Activated CD8-positive, alpha-beta memory T cell treated with anti-CD3 and anti-CD28 coated beads for 1 hour (primary cell): ENCODE measurements at places on chromosomes 12 and 14.

DNA sequence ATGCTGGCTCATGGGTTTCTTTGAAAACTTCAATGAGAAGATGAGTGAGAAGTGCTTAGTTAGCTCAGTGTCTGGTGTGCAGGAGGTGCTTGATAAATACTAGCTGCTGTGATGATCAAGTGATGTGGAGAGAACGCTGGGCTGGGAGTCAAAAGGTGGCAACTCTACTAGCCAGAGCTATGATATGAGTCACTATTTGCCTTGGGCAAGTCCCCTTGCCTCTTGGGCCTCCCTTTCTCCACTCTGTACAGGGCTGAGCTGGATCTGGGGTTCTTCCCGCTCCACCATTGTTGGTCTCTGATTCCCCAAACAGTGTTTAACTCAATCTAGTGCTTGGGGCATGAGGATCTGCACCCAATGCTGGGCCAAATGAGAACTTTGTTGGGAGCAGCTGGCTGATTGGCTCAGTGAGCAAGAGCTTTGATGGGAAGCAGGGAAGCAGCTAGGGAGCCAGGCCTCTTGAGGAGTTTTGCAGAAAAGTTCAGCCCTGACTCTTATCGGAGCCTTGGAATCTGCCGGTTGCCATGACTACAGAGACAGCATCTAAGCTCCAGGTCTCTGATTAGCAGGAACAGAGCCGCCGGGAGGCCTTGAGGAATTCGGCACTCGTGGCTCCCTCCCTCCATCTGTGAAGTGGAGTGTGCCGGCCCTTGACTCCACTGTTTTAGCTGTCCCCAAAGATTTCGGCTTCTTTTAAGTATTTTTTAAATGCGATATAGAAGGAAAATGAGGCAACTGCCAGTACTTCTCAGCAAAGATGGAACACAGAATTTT, 82.1 kb upstream of the HSPB8 start:
- DNase-seq = no peak

DNA sequence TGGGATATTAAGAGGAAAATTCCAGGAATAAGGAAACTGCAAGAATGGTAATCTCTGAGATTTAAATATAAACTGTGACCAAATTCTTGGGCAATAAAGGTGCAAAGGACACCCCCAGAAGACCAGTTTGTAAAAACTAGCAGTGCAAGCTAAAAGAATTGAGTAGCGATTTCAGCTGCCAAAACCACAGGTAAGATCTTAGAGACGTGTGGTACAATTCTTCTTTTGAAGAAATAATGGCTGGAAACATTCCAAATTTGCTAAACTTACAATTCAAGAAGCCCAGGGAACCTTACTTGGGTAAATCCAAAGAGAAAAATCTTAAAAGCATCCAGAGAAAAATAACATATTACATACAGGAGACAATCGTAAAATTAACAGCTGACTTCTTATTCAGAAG, 12.0 kb downstream of the CATSPERB start:
- DNase-seq = no peak

DNA sequence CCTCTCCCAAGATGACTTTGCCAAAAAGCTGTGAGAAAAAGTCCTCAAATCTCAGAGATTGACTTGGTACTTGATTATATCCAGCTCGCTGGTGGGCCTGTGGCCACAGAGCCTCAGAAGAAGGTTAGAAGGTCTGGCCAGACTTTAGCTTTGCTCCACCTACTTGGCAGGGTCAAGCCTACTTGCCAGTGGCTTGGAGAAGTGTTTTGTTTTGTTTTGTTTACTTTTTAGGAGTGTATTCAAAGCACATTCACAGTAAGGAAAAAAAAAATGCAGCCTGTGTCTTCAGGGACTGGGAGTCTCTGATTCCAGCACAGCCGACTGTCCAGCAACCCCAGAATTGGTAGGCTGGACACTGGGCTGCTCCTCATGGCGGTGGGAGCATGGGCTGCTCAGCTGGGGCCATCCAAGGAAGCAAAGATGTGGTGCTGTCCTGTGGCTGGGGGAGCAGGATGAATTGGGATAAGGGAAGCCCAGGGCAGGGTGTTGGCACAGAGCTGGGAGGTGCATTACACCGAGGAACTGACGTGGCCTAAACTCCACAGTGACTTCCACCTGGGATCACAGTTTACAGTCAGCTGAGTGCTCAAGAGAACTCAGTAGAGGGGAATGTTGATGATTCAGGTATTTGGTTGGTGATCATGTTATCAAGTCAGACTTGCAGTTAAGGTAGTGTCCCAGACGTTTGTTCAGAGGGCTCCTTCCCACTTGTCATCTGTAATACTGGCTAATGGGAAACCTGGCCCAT, 73.5 kb downstream of the PPP2R5C start:
- no peak for DNase-seq

DNA sequence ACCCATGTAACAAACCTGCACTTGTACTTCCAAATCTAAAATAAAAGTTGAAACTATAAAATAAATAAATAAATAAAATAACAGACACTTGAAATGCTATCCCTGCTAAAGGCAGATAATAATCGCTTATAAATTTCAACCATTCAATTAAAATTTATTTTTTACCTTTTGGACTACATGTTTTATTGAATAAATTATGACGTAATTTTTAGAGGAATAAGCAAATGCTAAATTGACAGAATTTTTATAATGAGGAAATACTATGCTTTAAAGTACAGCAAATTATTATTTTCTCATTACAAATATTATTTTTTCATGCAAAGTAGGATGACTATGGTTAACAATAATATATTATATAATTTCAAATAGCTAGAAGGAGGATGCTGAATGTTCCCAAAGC, 658.6 kb upstream of the LMO3 start:
- DNase-seq = no peak

DNA sequence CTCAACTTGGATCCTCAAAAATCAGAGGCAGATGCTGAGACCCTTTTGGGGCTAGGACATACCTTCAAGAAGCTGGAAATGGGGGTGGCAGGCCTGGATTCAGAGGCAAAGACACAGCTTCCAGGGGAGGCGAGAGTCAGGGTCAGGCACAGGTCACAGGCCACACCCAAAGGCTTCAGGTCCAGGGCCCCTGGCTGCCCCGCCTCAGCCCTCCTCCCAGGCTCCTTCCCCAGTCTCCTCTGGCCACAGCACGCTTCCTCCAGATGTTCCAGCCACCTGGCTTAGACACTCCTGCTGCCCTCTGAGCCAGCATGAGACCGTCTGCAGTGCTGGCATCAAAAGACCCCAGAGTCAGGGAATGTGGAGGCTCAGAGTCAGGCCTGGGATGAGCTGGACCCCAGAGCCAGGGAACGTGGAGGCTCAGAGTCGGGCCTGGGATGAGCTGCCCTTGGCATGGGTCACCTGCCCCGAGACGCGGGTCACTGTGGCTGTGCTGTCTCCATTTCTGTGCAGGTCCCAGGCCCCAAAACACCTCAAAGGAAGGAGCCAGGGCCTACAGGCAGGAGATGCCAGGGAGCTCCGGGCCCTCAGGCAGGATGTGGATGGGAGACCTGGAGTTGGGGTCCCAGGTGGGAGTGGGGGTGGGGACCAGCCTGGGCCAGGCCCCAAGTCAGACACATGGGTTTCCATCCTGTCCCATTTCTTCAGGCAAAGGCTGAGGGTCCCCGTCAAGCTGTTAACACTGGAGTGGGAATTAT, 58.9 kb downstream of the DIO3 start:
- no peak for DNase-seq

- DNase-seq = no peak
These were observed 50.9 kb downstream of the COCH start for GRCh38 chr14:30925254-30925653.

DNA sequence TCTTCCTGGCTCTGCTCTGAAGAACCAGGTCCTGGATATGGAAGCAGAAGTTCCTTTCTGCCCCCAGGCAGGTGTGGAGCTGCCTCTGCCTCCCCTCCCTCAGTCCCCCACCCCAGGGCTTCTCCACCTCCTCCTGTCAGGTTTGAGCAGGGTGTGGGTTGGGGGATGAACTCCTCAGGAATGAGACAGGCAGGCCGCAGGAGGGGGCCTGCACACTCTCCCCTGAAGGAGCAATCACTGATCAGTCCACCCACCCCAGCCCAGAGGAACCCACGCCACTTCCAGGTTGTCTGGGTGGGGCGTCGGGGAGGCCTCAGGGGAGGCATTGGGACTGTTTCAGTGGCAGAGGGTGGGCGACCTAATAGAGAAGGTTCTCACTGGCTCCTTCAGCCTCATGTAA, 26.6 kb downstream of the FAIM2 start:
- no peak for DNase-seq

DNA sequence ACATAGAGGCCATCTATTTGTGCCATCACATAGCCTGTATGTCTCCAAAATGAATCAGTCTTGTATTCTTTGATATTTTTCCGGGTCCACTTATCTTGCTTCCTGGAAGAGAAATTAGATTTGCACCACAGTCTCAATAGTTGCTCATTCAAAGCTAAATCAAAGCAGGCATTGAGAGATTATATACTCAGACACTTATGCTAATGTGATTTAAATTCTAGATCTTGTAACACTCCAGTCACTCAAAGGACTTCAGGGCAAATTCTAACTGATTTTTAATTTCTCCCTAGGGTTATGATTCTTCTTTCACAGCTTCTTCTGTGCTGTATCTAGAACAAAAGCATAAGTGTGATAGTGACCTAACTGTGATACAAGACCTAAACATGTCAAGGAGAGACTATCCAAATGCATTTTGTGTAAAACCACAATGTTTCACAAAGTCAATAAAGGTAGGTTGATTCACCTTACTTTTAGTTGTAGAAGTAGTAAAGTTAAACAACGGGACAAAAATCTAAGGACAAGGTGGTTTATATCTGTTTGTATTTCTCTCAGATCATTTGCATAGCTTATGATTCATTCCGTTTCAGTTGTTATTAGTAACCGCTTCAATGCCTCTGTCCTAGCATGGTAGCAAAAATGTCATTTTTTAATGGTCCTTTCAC, 26.8 kb downstream of the PLBD1 start:
- DNase-seq = no peak

GRCh38 chr14:104698688-104699425, 9.4 kb downstream of the INF2 start:
- no peak for DNase-seq

GRCh38 chr12:53971686-53972085, 1.2 kb upstream of the HOXC11 start:
- no peak for DNase-seq

GRCh38 chr12:124568431-124569374, 1.3 kb upstream of the NCOR2 start:
- no peak for DNase-seq

- no peak for DNase-seq
These were observed 35.1 kb upstream of the SRRM4 start for GRCh38 chr12:118946256-118946655.

DNA sequence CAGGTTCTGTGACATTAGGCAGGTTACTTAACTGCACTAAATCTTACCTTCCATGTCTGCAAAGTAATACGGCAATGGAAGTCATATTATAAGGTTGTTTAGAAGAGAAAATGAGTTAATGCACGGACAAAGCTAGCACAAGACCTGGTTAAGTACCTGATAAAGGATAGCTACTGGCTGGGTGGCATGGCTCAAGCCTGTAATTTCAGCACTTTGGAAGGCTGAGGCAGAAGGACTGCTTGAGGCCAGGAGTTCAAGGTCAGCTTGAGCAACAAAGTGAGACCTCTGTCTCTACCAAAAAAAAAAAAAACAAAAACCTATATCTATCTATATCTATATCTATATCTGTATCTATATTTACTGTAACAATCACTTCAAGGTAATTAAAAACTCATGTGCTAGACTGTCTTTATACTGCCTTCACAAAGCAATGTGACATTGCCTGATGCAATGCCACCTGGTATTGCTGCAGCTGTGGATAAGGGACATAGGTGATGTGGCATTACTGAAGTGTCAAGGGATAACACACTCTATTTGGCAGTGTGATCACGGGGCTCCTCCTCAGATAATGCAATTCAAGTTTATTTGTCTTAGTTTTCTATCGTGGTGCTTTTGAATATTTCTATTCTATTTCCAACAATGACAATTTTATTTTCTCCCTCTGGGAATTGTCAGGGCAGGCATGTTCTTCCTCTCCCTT, 107.1 kb downstream of the PAX9 start:
- DNase-seq = no peak

DNA sequence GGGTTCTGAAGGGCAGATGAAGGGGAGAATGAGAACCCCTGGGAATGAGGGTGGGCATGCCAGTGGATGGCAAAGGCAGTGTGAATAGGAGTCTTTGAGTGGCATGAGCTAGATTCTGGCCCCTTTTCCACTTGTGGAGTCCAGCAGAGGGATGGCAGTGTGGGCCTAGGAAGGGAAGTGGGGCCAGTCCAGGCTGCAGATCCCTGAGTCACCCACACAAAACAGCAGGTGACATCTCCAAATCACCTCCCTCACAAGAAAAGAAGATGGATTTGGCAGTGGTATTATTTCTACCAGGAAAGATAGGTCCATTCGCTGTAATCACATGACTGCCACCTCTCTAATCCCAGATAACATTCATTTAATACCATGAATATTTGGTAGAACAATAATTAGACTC, 151.3 kb downstream of the TTC7B start:
- no peak for DNase-seq

DNA sequence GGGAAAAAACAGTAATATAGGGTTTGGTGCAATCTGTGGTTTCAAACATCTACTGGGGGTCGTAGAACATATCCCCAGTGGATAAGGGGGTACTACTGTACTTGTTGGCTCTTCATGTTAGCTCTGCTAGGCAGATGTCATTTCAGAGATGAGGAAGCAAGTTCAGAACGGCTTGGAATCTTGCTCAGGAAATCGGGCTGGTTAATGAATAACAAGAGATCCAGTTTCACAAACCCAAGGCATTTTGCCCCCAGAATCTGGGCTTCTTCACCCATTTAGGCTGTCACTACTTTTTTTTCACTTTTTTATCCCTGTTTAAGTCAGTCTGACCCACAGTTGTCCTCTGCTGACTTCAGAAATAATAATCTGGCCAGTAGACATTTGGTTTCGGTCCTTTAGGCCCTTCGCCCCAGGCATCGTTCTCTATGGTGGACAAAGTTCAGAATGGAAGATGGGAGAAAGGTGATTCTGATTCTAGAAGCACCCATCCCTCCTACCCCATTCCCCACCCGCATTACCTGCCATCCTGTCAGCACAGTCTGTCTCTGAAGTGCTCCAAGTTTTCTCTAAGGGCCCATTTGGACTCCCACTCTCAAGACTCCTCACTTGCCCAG, 4.5 kb downstream of the SUOX start:
- DNase-seq = no peak

GRCh38 chr14:49056021-49056420, 530.2 kb downstream of the RPS29 start:
- no peak for DNase-seq

DNA sequence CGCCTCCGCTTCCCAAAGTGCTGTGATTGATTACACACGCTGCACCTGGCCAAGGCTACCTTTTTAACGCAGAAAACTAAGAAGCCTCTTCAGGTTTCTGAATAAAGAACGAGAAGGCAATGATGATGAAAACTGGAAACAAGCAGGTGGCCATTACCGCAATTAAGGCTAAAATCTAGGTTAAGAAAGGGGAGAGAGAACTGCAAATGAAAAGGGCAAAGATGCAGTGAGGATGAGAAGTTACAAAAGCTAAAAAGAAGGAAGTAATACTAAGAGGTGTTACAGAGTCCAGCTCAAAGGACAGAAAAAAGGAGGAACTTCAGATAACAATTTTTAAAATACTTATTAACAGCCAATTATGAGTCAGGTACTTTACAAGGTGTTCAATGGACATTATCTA, 79.7 kb downstream of the DUSP16 start:
- DNase-seq = no peak

GRCh38 chr12:20194171-20194570, 174.2 kb upstream of the PDE3A start:
- no peak for DNase-seq
